Activated T-helper 1 cell treated with Interleukin-2 at 50 U/mL for 16 hours (primary cell): ENCODE measurements at places on chromosomes 16 and 17.

DNA sequence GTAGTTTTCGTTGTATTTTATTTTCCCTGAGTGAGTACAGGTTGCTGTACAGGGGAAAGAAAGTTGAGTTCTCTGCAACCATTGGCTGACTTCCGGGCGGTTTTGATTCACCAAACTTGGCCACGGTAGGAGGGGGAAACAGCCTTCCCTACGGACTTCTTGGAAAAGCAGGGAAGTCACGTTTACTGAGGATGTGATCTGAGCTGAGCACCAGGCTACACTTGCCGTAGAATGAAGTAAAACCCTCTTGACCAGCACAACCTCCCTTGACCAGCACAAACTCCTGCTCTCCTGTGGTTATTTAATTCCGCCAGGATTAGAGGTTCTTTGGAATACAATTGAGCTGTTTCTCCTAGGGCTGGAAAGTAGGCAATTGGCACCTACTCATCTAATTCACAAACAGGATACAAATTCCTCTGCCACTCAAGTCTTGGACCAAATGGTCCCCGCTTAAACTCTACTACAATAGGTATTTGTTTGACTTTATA, 242.0 kb upstream of the RBFOX1 start:
- no peak for DNase-seq

GRCh38 chr17:28290703-28291102, 28.3 kb upstream of the TMEM97 start:
- DNase-seq: no peak

DNA sequence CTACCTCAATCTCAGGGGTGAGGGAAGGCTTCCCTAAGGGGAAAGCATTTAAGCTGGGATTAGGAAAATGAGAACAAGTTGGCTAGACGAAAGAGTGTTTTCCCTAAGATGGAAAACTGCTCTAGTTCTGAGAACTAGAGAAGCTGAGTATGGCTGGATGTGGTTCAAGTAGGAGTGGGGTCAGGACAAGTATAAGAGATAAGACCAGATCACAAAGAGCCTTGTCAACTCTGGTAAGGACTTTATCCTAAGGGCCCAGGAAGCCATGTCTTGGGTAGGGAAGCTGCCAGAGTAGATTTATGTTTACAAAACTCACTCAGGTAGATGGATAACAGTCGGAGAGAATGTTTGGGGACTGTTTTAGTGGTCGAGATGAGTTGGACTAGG, 1.7 kb downstream of the ANKS4B start:
- no peak for DNase-seq

DNA sequence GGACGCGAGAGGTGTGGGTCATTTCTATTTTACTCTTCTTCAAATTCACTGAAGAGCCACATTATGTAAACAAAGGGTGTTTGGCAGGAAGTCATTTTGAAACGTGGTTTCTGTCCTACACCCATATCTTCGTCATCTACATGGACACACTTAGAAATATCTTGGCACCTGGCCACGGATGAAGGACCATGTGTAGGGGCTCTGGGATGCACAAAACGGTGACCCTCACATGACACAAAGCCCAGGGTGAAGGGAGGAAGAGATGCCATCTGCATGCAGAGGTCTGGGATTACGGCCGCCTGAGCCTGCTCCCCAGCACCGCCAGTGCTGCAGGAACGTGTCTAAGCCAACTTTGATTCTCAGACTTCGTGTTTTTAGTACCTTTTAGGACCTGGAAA, 130.2 kb upstream of the CHMP6 start:
- DNase-seq: no peak

DNA sequence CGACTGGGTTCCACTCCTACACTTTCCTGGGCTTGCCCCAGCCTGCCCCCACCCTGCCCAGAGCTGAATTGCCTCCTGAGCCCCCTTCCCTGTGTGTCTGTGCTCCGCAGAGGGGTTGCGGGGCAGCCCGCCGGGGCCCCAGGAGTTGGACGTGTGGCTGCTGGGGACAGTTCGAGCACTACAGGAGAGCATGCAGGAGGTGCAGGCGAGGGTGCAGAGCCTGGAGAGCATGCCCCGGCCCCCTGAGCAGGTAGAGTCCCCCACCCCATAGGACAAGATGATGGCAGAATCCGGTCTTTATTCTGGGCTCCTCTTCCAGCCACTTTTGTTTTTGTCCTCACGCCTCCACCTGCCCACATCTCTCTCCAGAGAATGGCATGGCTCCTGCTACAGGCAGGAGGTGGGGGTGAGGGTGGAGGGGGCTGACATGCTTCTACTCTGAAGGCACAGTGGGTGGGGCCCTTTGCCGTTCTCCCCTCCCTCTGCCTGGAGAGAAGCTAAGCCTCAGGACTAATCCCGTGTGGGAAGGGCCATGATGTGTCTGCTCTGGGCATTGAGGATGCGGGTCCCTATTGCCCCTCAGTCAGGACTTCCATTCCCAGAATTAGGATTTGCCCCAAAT, 3.5 kb downstream of the ACBD4 start:
- no peak for DNase-seq

DNA sequence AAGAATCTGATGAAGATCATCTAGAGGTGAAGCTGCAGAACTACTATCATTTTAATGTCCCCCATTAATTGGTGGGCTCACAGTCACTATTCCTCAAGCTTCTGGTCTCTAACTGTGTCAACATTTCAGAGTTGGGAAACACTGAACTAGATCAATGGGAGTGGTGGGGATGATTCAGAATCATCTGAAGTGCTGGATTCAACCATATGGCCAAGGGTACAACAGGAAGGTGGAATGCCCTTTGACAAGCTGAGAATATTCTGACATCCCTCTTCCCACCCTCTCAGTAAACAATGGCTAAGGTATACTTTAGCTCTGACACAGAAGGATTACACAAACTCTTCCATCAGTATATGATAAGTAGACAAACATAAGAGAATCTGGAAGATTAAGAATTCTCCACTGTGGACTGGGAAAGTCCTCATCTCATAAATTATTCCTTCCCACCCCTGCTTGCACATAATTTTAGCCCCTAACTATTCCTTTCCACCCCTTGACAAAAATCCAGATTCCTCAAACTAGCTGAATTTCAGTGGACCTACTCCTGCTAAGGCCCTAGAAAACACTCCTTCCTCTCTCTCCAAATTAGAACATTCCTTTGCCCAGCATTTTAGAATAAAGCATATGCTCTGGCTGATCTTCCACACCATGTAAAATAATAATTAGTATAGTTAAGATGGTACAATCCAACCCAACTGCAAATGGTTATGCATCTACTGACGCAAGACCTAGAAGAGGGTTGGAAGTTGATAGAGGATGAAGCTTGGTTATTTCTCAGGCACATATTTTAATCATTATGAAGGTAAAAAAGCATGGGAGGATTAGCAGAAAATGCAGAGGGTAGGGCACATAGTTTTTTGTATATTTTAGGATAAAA, 16.3 kb upstream of the RFFL start:
- no peak for DNase-seq

- DNase-seq: no peak
Observed at GRCh38 chr17:69711541-69711940, 297.0 kb downstream of the MAP2K6 start.

- no peak for DNase-seq
Observed at GRCh38 chr16:11639925-11640899, 28.0 kb upstream of the SNN start.

DNA sequence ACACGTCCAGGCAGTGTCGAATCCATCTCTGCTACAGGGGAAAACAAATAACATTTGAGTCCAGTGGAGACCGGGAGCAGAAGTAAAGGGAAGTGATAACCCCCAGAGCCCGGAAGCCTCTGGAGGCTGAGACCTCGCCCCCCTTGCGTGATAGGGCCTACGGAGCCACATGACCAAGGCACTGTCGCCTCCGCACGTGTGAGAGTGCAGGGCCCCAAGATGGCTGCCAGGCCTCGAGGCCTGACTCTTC, 7.2 kb upstream of the CD68 start:
- DNase-seq: no peak

DNA sequence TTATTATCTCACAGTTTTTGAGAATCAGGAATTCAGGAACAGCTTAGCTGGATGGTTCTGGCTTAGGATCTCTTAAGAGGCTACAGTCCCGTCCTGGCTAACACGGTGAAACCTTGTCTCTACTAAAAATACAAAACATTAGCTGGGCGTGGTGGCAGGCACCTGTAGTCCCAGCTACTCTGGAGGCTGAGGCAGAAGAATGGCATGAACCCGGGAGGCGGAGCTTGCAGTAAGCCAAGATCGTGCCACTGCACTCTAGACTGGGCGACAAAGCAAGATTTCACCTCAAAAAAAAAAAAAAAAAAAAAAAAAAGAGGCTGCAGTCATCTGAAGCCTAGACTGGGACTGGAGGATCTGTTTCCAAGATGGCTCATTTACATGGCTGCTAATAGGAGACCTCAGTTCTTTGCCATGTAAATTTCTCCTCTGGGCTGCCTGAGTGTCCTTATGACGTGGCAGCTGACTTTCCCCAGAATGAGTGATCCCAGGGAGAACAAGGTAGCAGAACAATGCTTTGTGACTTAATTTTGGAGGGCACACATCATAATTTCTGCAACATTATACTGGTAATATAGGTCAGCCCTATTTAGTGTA, 95.8 kb upstream of the CORO6 start:
- DNase-seq: no peak

GRCh38 chr17:63479495-63480184, 2.8 kb downstream of the ACE start:
- DNase-seq: no peak

GRCh38 chr16:88767546-88768070, 17.4 kb downstream of the PIEZO1 start:
- no peak for DNase-seq

- no peak for DNase-seq
Observed at GRCh38 chr17:50634915-50635731, 442 bp downstream of the ABCC3 start.

DNA sequence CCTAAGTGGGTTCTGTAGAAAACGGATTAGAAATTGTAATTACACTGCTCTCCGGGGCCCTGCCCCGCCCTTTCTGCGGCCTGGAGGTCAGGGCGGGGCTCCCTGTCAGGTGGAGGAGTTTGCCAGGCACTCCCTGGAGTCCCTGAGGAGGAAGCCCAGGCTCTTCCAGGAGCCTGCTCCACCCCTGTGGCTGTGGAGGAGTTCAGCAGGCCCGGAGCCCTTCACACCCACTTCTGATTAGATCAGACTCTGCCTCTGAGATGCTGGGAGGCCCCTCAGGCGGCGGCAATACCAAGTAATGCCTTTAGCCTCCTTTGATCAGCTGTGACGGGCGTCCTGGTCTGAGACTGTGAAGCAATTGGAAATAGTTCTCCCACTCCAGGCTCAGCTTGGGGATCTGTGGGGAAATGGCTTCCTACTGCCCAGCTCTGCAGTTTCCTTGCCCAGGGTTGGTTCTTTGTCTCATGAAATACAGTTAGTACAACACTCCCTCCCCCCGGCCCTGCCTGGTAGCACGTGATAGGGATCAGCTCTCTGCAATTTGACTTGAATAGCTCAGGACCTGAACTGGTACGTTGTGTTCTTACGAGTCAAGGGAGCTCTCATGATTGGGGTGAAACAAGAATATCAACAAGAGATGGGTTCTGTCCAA, 22.3 kb downstream of the BAIAP2 start:
- DNase-seq: no peak

- DNase-seq: no peak
Observed at GRCh38 chr17:6070913-6071511, 833 bp downstream of the WSCD1 start.

DNA sequence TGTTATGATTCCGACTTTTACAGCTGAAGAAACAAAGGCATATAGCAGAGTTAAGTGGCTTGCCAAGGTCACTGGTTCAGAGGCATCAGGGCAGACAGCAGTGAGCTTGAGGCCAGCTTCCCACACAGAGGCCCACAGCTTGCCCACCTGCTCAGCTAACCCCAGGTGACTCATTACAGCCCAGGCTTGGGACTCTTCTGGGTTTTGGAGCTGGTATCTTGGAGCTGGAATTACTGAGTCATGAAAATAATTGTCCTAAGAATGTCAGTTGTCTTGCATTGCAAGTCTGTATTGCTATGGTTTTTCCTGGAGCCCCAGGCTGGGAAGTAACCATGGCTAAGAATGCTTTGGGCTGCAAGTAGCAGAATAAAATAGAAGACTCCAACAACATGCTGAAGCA, 32.4 kb upstream of the IRX3 start:
- DNase-seq: no peak

GRCh38 chr16:13835387-13835786, 84.6 kb upstream of the ERCC4 start:
- DNase-seq: no peak

DNA sequence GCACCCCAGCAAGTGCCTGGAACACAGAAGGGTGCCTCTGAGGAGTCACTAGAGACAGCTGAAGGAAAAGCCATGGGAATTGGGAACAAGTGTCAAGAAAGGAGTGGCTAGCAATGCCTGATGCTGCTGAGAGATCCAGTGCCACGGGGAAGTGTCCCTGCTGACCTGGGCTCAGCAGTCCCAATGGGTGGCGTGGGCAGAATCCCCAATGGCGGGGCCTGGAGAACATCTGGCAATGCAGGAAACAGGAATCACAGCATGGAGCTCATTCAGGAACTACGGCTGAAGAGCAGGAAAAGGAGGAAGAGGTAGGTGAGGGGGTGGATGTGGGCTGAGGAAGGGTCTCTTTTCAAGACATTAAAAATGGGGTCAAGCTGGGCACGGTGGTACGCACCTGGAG, 30.1 kb downstream of the UBE2O start:
- no peak for DNase-seq

GRCh38 chr16:3459401-3460090, 16.1 kb downstream of the NAA60 start:
- no peak for DNase-seq

DNA sequence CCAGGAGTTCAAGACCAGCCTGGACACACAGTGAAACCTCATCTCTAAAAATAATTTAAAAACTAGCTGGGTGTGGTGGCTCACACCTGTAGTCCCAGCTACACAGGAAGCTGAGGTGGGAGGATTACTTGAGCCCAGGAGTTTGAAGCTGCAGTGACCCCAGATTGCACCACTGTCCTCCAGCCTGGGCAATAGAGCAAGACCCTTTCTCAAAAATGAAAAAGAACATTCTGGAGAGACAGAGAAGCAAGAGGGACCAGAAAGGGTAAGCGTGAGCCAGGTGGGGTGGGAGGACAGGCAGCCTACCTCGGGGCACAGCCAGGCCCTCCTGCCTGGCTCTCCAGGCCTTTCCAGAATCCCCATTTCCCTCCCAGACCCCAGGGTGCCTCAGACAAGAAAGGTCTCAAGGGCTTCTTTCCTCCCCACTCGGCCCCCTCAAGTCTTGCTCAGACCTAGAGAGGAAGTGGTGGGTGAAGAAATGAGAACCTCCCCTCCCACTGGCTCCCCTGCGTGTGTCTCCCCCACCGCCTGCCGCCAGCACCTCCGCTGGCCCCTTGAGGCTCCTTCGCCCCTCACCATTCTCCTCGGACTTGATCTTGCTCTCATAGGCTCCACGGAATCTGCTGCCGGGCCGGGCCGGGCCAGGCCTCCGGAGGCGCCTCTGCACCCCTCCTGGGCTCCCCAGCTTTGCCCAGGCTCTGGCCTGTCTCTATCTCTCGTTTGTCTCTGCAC, 503 bp downstream of the C16orf54 start:
- DNase-seq: peak; percentile 38

GRCh38 chr16:73016488-73016830, 31.5 kb downstream of the ZFHX3 start:
- no peak for DNase-seq
